ENCODE measurements at places on chromosomes 11 and 22.

- no peak for DNase-seq
Observed at GRCh38 chr22:49488943-49489342, 338.7 kb downstream of the BRD1 start.

- no peak for DNase-seq
Observed at GRCh38 chr11:134045799-134046635, 22.9 kb upstream of the JAM3 start.

- no peak for DNase-seq
Observed at GRCh38 chr11:107740271-107740670, 28.4 kb upstream of the SLN start.

- DNase-seq: no peak
Observed at GRCh38 chr11:100625041-100625440, 62.0 kb upstream of the ARHGAP42 start.
